ENCODE measurements at places on chromosomes 6 and 20.

DNA sequence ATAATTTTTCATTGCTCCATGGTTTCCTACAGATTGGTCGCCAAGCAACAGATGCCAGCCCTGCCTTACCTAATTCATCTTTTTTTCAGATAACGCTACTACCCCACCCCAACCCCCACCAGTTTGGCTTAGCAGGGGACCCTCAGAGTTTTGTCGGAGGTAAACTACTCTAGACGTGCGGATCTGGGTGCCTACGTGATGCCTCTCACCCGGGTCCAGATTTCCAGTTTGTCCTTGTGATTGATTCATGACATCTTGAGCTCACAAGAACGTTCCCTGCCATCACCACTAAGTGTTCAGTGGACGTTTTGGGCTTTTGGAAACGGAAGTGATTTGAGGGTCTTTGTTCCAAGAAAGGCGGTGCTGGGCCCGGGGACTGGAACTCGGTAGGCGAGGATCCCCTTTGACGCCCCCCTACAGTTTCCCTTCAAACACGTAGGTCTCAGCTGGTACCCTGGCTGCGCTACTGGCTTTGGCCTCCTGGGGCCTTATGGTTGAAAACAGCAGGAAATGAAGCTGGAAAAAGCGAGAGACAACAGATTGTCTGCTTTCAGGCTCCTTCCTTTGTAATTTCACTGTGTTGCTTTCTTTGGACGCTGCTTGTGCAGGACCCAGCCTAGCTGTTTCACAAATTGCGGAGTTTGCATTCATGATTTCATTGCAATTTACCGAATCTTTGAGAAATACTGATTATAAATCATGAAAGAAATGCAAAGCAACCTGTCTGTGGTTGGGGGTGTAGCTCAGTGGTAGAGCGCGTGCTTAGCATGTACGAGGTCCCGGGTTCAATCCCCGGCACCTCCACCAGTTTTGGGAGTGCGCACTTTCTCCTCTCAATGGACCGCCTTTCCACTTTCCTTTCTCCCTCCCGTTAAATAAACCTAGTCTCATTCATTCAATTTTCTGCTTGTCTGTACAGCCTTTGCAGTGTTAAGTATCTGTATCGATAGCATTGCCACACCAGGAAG, 81.0 kb downstream of the GPX5 start:
- peak; percentile 46 for DNase-seq

GRCh38 chr20:5675103-5676091, 74.8 kb upstream of the SHLD1 start:
- DNase-seq = no peak

DNA sequence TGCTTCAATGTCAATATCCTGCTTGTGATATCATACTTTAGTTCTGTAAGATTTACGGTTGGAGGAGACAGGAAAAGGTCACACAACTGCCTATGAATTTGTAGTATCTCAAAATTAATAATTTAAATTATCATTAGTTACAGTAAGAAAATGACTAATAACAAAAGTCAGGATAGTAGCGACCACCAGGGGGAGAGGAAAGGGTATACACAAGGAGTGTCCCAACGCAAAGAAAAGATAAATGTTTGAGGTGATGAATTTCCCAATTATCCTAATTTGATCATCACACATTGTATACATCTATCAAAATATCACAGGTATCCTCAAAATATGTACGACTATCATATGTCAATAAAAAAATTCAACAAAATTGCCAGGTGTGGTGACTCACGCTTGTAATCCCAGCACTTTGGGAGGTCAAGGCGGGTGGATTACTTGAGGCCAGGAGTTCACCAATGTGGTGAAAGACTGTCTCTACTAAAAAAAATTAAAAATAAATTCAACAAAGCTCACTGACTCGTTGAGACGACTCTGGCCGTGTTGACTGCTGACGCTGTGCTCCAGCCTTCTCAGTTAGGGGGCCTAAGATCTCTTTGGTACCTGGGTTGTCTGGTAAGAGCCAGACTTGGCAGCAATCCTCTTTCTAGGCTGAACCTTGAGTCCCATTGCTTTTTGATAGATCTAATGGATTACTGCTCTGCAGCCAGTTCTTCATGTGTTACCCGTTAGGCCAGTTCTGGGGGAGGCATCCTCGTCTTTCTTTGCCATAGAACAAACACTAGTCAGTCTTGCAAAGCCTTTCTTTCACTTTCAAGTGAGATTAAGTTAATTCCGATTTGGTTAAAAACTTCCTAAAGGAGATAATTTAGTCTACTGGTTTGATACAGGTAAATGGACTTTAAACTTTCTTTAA, 9.0 kb upstream of the OVOL2 start:
- no peak for DNase-seq

DNA sequence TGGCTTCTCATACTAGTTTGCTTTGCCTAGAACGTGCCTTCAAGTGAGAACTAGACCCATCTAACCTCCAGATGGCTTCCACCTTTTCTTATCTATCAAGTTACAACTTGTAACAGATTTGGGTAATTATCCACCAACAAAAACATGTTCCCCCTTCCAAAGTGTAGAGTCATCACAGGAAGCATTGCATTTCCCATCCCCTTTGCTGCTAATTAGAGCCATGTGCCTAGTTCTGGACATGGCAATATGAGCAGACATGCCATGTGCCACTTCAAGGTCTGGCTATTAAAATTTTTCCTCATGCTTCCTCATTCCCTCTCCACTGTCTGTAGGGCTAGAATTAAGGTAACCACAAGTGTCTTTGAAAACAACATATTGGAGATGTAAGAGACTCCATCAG, 814.4 kb downstream of the TENT5A start:
- no peak for DNase-seq

GRCh38 chr6:154907291-154907690, 87.8 kb upstream of the TIAM2 start:
- no peak for DNase-seq

DNA sequence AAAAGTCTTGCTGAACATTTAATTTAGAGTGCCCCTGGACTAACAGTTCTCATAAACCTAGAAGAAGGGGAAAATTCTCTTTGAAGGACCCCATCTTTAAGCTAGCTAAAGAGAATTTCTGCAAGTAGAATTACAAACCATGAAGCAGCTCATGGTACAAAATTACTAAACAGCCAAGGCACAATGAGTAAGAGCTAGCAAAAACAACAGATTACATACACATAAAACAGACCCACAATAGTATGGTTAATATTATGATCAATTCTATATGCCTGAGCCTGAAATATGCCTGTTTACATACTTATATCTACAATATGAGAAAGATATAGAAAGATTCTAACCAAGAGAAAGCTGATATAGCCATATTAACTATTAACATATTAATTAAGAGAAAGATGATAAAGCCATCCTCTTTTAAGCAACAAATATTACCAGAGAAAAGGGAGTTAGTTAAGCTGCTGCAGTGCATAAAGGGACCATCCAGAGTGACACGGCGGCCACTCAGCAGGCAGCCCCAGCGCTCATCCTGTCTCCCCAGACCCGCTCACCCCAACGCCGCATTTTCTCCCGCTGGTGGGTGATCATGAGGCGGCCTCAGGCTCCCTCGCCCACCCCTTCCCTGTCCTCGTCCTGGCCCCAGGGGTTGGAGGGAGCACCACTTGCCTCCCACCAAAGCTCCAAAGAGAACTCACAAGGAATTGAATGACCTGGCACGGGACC, 98.4 kb upstream of the CARMIL1 start:
- DNase-seq = no peak

- DNase-seq = no peak
These were observed at the start of gene FILIP1 for GRCh38 chr6:75493400-75494064. TSS of gene FILIP1 (minus strand) at chr6:75493800. CDS start at chr6:75414972, 78,828 bp downstream.

GRCh38 chr6:146850981-146851380, 252.2 kb downstream of the ADGB start:
- no peak for DNase-seq

GRCh38 chr6:143294265-143294860, 156.1 kb downstream of the ADAT2 start:
- DNase-seq = no peak

- no peak for DNase-seq
These were observed 34.7 kb upstream of the FKBP1A start for GRCh38 chr20:1427457-1428054.

DNA sequence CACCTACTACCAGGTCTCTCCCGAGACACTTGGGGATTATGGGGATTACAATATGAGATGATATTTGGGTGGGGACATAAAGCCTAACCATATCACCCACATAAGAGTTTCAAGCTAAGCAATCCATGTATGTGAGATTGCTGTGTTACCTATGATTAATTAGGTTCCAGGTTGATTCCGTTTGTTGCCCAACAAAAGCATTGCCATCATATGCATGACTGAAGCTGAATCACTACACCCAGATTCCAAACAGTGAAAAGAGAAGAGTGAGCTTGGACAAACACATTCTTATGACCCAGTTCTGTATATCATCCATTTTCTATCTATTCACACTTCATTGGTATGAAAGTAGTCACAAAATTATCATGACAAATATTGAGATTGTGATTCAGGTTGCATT, 952.5 kb upstream of the MAN1A1 start:
- DNase-seq = no peak

GRCh38 chr6:162572240-162572639, 155.3 kb downstream of the PRKN start:
- no peak for DNase-seq

GRCh38 chr20:32449890-32450401, 91.8 kb downstream of the ASXL1 start:
- no peak for DNase-seq

DNA sequence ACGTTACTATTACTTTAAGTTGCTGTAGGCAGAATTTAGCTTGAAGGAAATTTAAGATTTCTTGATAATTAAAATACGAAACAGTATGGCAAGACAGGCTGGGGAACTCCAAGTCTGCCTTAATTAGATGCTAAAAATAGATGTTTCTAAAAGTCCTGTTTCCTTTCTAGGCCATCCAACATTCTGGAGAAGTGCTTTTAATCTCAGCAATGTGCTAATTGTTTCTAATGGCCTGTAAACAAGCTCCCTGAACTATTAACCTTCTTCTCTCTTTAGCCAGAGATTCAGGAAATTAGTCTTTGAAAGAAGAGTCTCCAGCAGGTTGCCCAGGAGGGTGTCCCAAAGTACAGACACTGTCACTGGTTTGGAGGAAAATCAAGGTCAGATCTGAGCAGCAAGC, 677.3 kb upstream of the AGPAT4 start:
- DNase-seq = no peak

- DNase-seq = no peak
These were observed 45.0 kb downstream of the NT5E start for GRCh38 chr6:85494547-85495536.

GRCh38 chr6:47308552-47309290, 984 bp downstream of the TNFRSF21 start:
- DNase-seq = no peak

DNA sequence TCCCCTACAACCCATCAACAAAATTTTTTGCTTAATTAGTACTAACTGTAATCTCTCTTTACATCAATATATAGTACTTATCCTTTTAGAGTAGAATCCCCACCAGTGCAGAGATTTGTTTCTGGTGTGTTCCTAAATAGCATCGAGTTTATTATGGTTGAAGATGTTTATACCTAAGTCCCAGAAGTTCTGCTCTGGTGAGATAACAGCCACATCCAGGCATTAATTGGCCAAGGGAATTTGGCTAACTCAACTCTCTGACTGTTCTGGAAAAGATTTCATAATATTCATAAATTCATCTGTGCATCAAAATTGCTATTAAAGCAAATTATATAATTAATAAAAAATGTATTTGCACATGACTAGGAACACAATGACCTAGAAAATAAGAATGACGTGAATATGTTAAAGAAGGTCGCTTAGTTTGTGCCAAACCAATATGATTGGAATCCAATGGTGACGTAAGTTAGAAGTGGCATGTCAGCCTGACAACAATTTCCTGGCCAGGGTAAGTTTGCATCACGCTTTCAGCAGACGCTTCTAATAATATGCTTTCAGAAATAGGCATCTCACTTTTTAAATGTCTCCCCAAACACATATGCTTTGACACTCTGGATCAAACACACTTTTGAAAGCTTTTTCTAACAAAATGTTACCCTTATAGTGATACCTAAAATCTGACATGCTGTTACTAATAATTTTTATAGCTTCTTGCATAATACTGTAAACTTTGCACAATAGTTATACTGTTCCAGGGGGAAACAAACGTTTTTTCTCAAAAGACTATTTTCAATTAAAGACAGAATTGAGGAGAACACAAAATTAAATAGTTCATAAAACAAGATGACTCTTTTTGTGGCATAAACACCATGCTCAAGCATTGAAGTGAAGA, 236.7 kb downstream of the TENT5A start:
- DNase-seq = no peak

- no peak for DNase-seq
These were observed 208.9 kb upstream of the SNX9 start for GRCh38 chr6:157614026-157614568.

DNA sequence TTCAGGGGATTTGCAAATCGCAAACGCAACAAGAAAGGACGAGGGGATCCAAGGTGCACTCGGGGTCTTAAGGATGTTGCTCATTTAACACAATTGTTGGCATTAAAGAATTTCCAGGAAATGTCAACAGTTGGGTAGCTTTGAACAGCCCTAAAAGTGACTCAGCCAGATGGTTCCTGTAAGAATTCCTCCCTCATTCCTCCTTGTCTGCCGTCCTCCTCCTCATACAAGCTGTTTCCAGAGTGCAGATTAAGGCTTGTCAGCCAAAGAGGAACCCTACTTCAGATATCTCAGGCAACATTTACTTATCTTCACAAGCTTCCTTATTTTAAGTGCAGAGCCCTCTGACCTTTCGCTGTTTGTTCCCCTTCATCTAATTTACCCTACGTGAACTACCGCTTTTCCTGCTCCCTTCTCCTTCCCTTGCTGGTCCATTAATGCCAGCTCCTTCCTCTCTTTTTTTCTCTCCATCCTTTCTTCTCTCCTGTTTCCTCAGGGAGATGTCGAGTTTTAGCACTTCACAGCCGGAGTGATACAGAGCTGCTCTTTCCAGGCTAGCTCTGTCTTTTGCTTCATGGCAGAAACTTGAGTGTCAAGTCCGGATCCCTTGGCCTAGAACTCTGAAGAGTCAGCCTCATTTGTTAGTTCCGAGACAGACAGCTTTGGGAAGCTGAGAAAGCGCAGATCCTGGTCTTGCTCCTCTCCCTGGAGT, 26.1 kb upstream of the TBC1D7 start:
- DNase-seq = no peak

DNA sequence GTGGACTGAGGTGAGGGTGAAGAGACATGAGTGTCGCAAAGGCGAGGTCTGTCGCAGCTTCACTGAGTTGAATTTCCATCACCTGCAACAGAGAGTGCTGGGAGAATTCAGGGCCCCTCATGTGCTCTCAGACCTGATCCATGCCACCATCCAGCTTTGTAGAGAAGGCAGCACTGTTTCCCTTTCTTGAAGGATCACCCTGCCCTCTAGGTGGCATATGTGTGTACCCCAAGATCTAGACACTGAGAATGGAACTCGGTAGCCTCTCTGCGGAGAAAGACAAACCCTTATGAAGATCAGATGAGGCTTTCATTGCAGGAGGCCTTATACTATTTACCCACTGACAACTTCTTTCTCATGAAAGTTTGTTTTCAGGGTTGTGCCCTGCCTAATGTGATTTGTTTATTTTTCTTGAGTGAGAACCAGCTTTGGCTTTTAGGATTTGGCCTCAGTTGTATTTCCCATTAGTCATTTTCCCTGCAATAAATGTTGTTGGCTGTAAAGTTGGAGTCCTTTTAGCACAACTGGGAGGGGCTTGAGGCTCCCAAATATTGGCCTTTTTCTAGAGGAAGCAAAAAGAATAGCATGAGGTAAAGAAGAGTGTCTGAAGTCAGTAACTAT, 811.3 kb downstream of the DHX35 start:
- no peak for DNase-seq
